ENCODE measurements at places on chromosomes 3 and 15. TPM values are rescaled to one million over a fixed set of nuclear protein-coding genes. Genes with fewer than 3 reads are reported as not detected.
A peak's percentile ranks its signal among the peaks of the same experiment; 100 is the strongest.

NCEH1 gene
- 40.0 TPM for total RNA-seq

DNA sequence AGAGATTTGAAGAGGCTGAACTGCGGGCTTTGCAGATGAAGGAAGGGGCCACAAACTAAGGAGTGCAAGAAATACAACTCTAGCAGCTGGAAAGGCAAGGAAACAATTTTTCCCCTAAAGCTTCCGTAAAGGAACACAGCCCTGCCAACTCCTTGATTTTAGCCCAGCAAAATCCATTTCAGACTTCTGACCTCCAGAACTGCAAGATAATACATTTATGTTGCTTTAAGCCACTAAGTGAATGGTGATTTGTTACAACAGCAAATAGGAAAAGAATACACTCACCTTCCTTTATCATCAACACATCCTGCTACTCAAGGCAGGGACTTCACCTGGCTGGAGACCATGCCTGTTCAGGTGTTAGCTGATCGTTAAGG, 119.3 kb upstream of the NR2E3 start:
- no peaks in the 10 kb centered on the region for H3K27me3 ChIP-seq
- peak overlapping the region; percentile 56 for H3K27ac ChIP-seq
- no peak for DNase-seq
- no peaks in the 10 kb centered on the region for H3K36me3 ChIP-seq
- no peak overlapping the region for H3K4me3 ChIP-seq

GRCh38 chr3:114122027-114122709, 56.7 kb downstream of the DRD3 start:
- no peak for DNase-seq
- peak overlapping the region; percentile 87 for H3K27ac ChIP-seq
- H3K36me3 ChIP-seq: no peaks in the 10 kb centered on the region
- H3K4me3 ChIP-seq: no peak overlapping the region
- H3K4me1 ChIP-seq: peaks cover 16% of the 10 kb centered on the region

DNA sequence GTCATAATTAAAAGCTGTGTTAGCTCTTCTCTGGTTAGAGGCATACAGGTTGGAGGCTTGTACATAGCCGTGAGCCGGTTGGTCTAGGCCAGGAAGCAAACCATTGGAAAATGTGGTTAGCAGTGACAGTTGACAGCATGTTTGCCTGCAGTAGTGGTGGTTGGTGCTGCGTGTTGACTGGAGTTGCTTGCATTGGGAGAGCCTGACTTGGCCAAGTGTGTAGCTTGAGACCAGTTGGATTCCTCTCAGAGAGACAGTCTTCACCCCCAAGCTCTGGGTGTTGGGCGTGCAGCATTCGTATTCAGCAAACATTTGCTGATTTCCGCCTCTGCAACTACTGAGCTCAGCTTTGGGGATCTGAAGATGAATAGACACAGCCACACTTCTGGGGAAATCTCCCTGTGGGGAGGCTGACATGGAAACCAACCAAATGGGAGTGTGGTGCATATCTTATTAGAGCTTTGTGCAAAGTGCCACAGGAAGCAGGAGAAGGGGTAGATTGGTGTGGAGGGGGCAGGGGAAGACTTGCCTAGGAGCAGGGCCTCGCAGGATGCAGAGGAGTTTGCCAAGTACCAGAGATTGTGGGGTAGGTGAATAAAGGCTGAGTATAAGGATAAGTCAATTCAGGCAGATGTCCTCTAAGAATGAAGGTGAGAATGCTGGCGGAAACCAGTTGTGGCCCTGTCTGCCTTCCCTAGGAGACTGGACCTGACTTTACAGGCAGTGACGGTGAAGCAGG, 83.5 kb downstream of the IGF1R start:
- peaks cover 54% of the 10 kb centered on the region for H3K4me1 ChIP-seq
- no peaks in the 10 kb centered on the region for H3K36me3 ChIP-seq
- H3K27ac ChIP-seq: no peak overlapping the region
- no peak overlapping the region for H3K4me3 ChIP-seq

DNA sequence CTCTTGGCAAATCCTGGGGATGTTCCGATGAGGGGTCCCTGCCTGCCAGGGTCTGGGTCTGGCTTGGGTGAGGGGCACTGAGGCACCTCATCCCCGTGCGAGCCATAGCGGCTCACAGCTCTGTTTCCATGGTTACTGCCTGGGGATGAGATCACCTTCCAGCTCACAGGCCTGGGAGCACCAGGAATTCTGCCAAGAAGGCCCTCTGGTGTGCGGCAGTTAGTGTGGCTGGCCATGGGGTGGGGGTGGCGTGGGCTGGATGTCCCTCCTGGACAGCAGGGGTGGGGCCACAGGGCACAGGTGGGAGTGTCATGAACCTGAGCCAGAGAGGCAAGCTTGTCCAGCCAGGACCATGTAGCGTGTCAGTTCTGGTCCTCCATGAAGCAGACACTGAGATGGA, 22.1 kb upstream of the PRR23E start:
- no peaks in the 10 kb centered on the region for H3K27me3 ChIP-seq
- H3K4me1 ChIP-seq: no peaks in the 10 kb centered on the region
- DNase-seq: no peak
- no peak overlapping the region for H3K4me3 ChIP-seq

DNA sequence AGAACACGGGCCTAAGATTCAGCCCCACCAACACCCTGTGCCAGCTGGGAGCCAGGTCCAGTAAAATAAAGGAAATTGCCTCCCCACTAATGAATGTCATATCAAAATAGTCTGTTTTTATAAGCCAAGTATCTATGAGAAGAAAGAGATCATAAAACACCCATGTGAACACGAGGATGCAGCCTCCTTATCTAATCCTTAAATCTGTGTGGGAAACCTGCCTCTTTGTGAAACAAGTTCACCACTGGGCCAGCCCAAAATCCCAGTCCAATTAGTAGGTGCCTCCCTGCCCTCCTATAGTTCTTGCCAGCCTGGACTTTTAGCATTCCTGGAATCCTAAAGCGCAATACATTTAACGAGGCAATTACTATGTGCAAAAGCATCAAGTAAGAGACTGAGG, 42.0 kb downstream of the SCAPER start:
- no peak overlapping the region for H3K4me3 ChIP-seq
- DNase-seq: no peak
- H3K27ac ChIP-seq: no peak overlapping the region
- H3K4me1 ChIP-seq: no peaks in the 10 kb centered on the region
- H3K27me3 ChIP-seq: no peaks in the 10 kb centered on the region
- no peaks in the 10 kb centered on the region for H3K36me3 ChIP-seq

- no peak overlapping the region for H3K27ac ChIP-seq
- peaks cover 77% of the 10 kb centered on the region for H3K36me3 ChIP-seq
- H3K4me1 ChIP-seq: no peaks in the 10 kb centered on the region
These were observed 9.8 kb upstream of the RPSA start for GRCh38 chr3:39396690-39397089.

ZMYND10 gene
- 3.1 TPM for total RNA-seq

GRCh38 chr3:64958199-64958843, 270.5 kb upstream of the ADAMTS9 start:
- DNase-seq: no peak
- H3K27me3 ChIP-seq: no peaks in the 10 kb centered on the region
- no peak overlapping the region for H3K27ac ChIP-seq

- H3K4me1 ChIP-seq: peaks cover 4% of the 10 kb centered on the region
- H3K4me3 ChIP-seq: no peak overlapping the region
- DNase-seq: no peak
- H3K36me3 ChIP-seq: no peaks in the 10 kb centered on the region
- H3K27ac ChIP-seq: peak overlapping the region; percentile 72
These were observed 54.7 kb downstream of the QTRT2 start for GRCh38 chr3:114111060-114111770.

ADAMTS7 gene
- 6.3 TPM for total RNA-seq

CFAP91 gene
- 47.8 TPM for total RNA-seq

SRP14 gene
- 125 TPM for total RNA-seq

DNA sequence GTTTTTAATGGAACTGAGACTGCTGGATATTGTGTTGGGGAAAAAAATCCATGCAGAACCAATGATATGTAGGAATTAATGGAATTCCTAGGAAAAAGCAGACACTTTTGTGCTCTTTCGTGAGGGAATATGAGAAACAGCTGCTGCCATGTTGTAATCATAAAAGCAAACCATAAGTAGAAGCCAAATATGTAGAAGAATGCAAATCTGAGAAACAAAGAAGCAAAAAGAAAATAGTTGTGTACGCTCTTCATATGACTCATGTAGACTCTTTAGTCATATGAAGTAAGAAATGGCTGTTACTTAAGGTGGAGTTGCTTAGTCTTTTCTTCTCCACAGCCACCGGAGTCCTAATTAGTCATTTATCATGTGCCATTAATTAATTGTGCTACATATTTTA, 298.6 kb upstream of the ZNF717 start:
- H3K4me1 ChIP-seq: no peaks in the 10 kb centered on the region
- H3K27ac ChIP-seq: no peak overlapping the region
- no peak for DNase-seq
- no peak overlapping the region for H3K4me3 ChIP-seq
- H3K27me3 ChIP-seq: no peaks in the 10 kb centered on the region

FBXL22 gene
- 2.0 TPM for total RNA-seq

GRCh38 chr3:117286488-117286887, 576.9 kb downstream of the TUSC7 start:
- DNase-seq: no peak
- H3K4me1 ChIP-seq: no peaks in the 10 kb centered on the region
- H3K4me3 ChIP-seq: no peak overlapping the region
- H3K36me3 ChIP-seq: no peaks in the 10 kb centered on the region
- H3K27me3 ChIP-seq: no peaks in the 10 kb centered on the region

GRCh38 chr15:93378558-93378957, 289.5 kb upstream of the RGMA start:
- H3K4me1 ChIP-seq: no peaks in the 10 kb centered on the region
- H3K27ac ChIP-seq: no peak overlapping the region
- H3K27me3 ChIP-seq: no peaks in the 10 kb centered on the region
- no peaks in the 10 kb centered on the region for H3K36me3 ChIP-seq

GRCh38 chr3:10601151-10601856, 95.9 kb upstream of the ATP2B2 start:
- DNase-seq: no peak
- H3K4me3 ChIP-seq: no peak overlapping the region
- no peaks in the 10 kb centered on the region for H3K27me3 ChIP-seq
- no peaks in the 10 kb centered on the region for H3K4me1 ChIP-seq
- no peaks in the 10 kb centered on the region for H3K36me3 ChIP-seq
- H3K27ac ChIP-seq: no peak overlapping the region

DNA sequence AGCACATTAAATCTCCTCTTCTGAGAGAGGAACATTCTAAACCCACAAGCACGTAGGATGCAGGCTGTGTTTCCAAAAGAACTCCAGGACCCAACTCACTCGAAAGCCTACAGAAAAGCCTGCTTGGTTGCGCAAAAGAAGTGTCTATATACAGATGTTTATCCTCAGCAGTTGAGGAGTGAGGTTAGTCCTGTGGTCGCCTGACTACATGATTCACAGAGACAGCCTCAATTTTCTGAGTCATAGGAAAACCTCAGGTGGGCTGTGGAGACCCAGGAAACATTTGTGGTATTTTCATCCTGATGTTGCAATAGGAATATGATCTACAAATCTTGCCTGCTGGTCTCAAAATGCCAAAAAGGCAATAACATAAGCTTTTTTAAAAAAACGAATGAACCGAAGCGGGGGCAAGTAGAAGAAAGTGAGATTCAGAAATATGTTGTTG, 183.8 kb upstream of the THRB start:
- H3K36me3 ChIP-seq: no peaks in the 10 kb centered on the region
- no peaks in the 10 kb centered on the region for H3K4me1 ChIP-seq
- H3K4me3 ChIP-seq: no peak overlapping the region
- H3K27me3 ChIP-seq: no peaks in the 10 kb centered on the region
- DNase-seq: no peak

CLDN11 gene
- 17.1 TPM for total RNA-seq

Data from upper lobe of left lung (tissue), 6 donors.